ENCODE measurements at places on chromosomes 2 and 18.

- DNase-seq, result no peak
Measured at GRCh38 chr2:231554327-231554726, 24.1 kb upstream of the NMUR1 start.

- DNase-seq, result no peak
Measured at GRCh38 chr18:73896685-73897084, 250.9 kb downstream of the FBXO15 start.

- DNase-seq, result no peak
Measured at GRCh38 chr2:147487286-147487977, 357.4 kb upstream of the ACVR2A start.

GRCh38 chr2:136342138-136342537 is 224.2 kb upstream of the CXCR4 start:
- DNase-seq, result no peak

- DNase-seq, result no peak
Measured at GRCh38 chr18:30828700-30829099, 213.8 kb downstream of the DSC3 start.

- no peak for DNase-seq
Measured at GRCh38 chr2:150464270-150464669, 23.2 kb downstream of the RND3 start.

GRCh38 chr2:168934826-168935225 is 33.7 kb downstream of the G6PC2 start:
- DNase-seq, result no peak

GRCh38 chr2:178999476-178999875 is 50.5 kb downstream of the CCDC141 start:
- DNase-seq, result no peak

DNA sequence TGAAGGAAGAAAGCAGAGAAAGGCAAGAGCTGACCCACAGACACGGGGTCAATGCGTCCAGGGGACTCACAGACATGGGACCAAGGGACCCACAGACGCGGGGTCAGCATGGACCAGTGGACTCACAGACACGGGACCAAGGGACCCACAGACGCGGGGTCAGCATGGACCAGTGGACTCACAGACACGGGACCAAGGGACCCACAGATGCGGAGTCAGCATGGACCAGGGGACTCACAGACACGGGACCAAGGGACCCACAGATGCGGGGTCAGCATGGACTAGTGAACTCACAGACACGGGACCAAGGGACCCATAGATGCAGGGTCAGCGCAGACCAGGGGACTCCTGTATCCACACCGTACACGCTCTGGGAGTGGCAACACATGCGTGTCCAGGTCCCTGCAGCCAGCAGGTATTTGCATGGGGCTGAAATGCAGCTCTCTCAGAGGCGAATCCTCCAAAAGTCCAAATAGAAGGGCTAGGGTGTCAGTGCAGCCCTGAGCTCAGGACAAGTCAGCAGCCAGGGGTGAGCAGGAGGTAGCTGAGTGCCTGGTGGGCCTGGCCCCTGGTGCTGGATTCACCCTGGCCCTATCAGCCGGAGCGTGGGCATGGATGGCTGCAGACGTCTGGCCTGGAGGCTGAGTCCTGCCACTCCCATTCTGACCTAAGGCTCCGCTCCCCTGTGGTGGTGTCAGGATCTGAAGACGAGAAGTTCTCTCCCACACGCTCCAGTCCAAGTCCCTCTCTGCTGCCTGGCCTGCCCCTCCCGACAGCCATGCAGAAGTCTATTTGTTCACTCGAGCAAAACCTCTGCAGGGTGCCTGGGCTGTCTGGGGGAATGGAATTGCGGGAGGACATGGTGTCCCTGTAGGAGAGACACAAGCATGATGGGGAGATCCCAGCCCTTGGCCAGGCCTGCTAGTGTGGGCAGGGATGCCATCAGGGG is 28.5 kb downstream of the TMEM18 start:
- no peak for DNase-seq

DNA sequence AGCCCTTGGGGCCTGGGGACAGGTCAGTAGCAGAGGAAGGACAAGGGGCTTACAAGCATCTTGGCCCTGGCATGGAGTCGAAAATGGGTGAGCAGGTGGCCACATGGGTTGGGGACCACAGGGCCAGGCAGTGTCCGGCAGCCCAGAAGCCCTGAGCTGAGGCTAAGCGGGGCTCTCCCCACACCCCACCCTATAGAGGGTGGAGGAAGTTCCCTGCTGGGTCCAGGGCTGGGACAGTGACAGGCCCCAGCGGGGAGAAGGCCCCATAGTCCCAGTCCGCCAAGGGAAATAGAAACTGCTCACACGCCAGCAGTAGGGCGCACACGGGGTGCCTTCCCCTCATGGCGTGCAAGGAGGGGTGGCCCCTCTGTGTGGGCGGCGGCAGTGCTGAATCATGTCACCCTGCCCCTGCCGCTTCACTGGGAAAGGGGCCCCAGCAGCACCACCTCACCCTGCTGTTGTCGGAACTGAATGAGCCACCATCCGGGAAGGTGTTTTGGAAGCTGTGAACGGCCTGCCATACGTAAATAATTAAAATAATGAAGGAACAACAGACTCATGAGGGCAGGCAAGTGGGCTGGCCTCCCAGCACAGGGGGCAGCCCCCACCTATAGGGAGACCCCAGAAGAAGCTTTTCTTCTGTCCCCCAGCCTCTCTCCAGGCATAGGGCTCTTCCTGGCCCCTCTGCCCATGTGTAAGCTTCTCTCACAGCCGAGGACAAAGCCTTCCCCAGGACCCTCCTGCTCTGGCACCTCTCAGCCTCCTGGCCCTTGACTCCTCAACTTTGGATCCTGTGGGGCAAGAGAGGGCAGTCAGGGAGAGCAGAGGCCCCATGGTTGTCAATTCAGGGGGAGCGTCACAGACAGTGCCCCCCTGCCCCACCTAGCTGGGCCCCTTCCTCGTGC is 12.7 kb upstream of the DUSP2 start:
- peak; percentile 92 for DNase-seq

- no peak for DNase-seq
Measured at GRCh38 chr2:112927745-112928144, 16.8 kb downstream of the IL37 start.

DNA sequence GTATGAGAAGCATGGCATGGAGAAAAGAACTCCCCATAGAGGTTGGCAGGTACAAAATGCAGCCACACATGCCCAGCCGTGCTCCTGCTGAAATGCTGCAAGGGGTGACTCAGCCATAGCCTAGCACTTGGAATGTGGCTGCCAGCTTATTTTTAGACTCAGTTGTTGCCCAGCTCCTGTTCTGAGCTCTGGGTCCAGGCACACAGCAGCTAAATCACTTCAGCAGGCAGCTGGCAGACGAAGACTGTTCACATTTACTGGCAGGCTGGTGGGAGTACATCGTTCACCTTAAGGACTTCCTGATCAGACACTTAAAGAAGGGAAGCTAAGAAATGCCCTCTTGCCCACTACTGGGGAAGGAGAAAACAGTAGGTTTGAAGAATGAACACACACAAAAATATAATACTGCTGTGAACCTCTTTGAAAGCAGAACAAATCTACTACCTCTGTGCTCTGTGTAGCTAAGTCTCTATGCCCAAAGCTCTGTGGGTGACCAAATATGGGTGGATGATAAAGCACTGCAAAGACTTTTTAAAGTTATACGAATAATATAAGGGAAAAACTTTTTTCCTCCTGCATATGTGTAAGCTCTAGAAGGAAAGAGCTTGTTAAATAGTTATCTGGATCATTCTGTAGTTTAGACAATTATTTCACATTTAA is 146.1 kb downstream of the LNPK start:
- no peak for DNase-seq

GRCh38 chr2:105510761-105511528 is 112.1 kb upstream of the FHL2 start:
- DNase-seq, result no peak

- no peak for DNase-seq
Measured at GRCh38 chr2:143759455-143759854, 630.2 kb downstream of the ARHGAP15 start.

- no peak for DNase-seq
Measured at GRCh38 chr18:66833646-66834045, 229.8 kb upstream of the CDH19 start.

GRCh38 chr2:204691911-204692510 is 146.7 kb downstream of the PARD3B start:
- DNase-seq, result no peak

DNA sequence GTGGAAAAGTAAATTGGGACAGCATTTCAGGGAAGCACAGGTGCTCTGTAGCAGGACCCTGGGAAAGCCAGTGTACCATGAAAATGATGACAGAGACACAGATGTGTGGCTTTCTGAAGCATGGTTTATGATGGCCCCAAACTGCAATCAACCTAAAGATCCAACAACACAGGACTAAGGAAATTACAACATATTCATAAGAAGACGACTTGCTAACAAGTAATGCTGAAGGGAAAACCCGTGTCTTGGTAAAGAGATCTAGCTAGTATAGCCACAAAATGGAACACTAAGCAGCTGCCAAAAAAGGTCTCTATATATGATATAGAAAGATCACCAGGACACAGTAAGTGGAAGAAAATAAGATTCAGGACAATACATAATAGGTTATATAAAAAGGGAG is 53.2 kb downstream of the UXS1 start:
- no peak for DNase-seq

DNA sequence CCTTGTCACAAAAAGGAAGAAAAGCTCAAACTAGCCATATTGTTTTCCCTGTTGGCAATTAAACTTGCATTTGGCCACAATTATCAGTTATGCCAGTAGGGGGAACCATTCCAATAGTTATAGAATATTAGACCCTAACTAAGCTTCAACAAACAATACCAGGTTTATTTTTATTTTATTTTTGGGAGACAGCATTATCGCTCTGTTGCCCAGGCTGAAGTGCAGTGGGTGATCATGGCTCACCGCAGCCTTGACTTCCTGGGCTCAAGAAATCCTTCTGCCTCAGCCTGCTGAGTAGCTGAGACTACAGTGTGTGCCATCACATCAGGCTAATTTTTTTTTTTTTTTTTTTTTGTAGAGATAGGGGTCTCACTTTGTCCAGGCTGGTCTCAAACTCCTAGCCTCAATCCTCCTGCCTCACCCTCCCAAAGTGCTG is 102.1 kb downstream of the ATAD2B start:
- no peak for DNase-seq

DNA sequence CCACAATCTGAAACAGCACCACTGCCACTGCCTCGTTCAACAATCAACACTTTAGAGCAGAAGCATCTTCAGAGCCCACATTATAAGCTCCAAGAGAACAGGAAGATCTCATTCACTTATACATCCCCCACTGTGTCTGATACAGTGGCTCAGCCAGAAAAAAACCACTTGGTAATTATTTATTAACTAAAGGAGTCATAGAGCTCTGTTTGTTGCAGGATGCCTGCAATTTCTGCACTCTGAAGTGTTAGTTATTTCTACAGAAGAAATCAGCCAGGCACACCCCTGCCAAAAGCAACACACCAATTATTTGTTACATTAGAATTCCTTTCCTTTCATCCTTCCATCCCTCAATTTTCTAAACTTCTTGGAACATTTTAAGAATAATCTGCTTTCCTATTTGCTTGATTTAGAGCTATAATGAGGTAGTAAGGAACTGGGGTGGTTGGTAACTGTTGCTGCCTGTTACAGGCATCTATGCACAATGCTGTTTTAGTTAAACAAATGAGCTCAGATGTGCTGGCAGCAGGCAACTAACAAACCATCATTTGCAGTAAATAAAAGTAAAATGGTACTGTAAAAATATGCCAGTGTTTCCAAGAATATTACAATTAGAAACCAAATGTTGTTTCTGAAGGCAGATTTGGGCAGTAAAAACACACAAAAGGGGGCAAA is 59.9 kb downstream of the DYM start:
- no peak for DNase-seq

GRCh38 chr2:126657148-126657635 is 1.2 kb downstream of the GYPC start:
- no peak for DNase-seq

DNA sequence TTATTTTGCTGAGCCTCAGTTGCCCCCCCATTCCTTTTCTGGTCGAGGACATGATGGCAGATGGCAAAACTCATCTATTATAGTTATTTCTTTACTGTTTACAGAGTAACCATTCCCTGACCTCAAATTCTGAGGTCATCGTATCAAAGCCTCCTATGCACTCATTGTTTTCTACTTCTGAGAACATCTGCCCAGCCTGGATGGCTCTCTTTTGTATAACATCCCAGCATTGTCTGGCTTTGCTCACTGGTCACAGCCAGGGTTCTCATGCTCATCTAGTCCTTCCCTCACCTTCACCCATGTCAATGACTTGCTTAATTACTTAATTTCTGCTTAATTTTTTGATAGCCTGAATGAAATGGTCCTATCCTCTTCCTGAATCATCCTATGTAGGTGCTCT is 472.1 kb downstream of the PARD3B start:
- no peak for DNase-seq

DNA sequence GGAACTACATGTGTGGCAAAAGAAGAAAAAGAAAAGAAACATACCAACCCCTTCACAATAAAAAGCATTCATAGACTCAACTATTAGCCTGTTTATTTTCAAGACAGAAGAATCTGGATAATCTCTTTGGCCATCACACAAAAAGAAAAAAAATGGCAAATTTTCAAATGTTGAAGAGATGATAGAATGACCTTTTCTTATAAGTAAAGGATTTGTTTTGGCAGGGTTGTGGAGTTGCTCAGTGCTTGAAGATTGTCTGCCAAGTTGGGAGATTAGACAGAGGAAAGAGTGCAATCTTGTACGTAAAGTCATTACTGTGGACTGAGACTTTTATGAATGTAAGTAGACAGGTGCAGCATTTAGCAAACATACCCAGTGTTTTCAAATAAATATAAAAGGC is 18.5 kb upstream of the FAM171B start:
- DNase-seq, result no peak

GRCh38 chr18:7464245-7464966 is 102.7 kb upstream of the PTPRM start:
- no peak for DNase-seq

- DNase-seq, result no peak
Measured at GRCh38 chr2:232276733-232277313, 101.7 kb upstream of the ALPP start.

GRCh38 chr18:13616525-13617035 is 109.8 kb downstream of the FAM210A start:
- no peak for DNase-seq

GRCh38 chr2:23425885-23426262 is 40.9 kb downstream of the KLHL29 start:
- DNase-seq, result no peak

- DNase-seq, result no peak
Measured at GRCh38 chr2:166960702-166961270, 72.5 kb downstream of the XIRP2 start.

GRCh38 chr2:40680547-40680946 is 228.7 kb upstream of the SLC8A1 start:
- no peak for DNase-seq

GRCh38 chr2:16406496-16407289 is 258.9 kb downstream of the CYRIA start:
- DNase-seq, result no peak

- DNase-seq, result no peak
Measured at GRCh38 chr18:22152093-22152492, 17.3 kb upstream of the GATA6 start.

DNA sequence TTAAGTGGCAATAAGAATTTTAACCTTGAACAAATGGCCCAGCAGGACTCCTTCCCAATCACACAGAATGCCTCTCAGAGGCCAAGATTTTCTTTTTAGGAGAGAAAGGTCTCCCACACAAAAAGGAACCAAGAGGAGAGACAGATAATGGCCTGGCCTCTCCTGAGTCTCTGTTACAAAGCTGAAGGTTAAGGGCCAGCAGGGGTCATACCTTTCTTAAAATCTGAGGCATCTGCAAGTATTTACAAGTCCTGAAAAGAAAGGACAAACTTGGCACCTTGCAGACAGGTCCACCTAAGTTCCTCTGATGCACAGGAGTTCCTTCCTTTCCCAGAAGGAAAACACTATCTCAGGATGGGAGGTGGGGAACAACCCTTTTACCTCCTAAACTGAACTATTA is 142.3 kb downstream of the TMEM163 start:
- no peak for DNase-seq

GRCh38 chr2:70921031-70921430 is 14.7 kb upstream of the ATP6V1B1 start:
- DNase-seq, result no peak
